Right ventricle myocardium inferior (tissue), 1 donor: ENCODE measurements at places on chromosomes 3 and 15. TPM values are rescaled to one million over a fixed set of nuclear protein-coding genes. Genes with fewer than 3 reads are reported as not detected.

The CHRD gene
- total RNA-seq: 8.7 TPM

The KNG1 gene
- total RNA-seq: 0.62 TPM

The SERPINI1 gene
- 4.6 TPM for total RNA-seq

The RTP3 gene
- total RNA-seq: not detected

The SNTN gene
- total RNA-seq: not detected

The GNAT1 gene
- total RNA-seq: not detected

The CCR9 gene
- total RNA-seq: not detected

The CCDC13 gene
- 0.41 TPM for total RNA-seq

The PLEKHO2 gene
- total RNA-seq: 10.4 TPM

The SAMMSON gene
- total RNA-seq: not detected

The PAK6 gene
- 10.1 TPM for total RNA-seq

The RAD18 gene
- total RNA-seq: 7.5 TPM

The TF gene
- total RNA-seq: 15.7 TPM

The SCN11A gene
- total RNA-seq: 0.08 TPM

The MCF2L2 gene
- 0.22 TPM for total RNA-seq

The EDEM1 gene
- 6.3 TPM for total RNA-seq

The ATP6V1A gene
- 23.9 TPM for total RNA-seq

The CPLX3 gene
- total RNA-seq: 2.8 TPM
